ENCODE measurements at places on chromosomes 5 and 9. TPM values are rescaled to one million over a fixed set of nuclear protein-coding genes. Genes with fewer than 3 reads are reported as not detected.

GRCh38 chr5:178203670-178204181, 607 bp upstream of the HNRNPAB start:
- no peak for DNase-seq

DNA sequence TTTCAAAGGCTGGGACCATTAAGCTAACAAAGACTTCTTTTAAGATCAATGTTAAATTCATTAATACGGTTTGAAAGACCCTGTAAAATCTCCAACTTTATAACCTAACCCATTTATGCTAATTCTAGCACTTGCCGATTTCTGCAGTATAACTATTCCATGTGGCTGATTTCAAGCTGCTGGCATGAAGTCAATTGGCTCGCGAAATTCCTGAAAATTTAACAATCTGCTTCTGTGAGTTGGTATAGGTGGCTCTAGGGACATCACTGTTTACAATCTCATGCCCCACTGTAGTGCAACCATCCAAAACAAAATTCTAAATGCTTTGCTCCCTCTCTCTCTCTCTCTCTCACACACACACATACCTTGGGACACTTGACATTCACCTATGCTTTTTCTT, 70.2 kb downstream of the LPAR1 start:
- no peak for DNase-seq

DNA sequence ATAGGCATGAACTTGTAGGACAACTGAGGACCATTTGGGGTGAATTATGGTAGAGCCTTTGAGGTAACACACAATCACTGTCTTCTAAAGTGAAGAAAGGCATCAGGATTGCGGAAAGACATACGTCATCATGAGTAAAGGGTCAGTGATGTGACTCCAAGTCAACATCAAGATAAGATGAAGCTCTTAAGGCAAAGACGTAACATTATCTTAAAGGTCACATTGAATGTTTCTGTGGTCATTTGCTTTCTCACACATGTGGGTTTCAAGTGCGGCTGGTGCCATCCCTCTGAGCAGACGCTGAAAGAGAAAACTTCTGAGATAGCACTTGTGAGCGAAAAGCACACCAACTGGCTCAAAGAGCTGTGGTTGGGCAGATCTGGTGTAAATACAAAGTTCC, 63.3 kb upstream of the GRAMD2B start:
- DNase-seq: no peak

GRCh38 chr5:159576902-159577301, 246.6 kb upstream of the IL12B start:
- DNase-seq: no peak

DNA sequence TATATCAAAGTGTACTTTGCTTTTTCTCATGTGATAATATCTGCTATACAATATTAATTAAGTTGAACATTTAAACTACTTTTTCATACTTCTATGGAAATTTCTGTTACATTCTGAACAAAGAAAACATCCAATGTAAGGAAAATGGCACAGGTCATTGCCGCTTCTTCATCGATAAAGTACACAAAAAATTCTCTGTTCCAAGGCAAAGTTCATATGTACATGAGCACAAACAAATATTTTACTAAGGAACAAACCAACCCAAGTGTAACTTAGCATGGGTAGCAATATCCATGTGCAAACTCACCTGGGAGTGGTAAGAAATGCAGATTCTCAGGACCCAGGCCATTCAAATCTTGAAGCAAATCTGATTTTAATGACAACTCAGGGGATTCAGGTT, 139.8 kb downstream of the TMEM161B start:
- DNase-seq: no peak

DNA sequence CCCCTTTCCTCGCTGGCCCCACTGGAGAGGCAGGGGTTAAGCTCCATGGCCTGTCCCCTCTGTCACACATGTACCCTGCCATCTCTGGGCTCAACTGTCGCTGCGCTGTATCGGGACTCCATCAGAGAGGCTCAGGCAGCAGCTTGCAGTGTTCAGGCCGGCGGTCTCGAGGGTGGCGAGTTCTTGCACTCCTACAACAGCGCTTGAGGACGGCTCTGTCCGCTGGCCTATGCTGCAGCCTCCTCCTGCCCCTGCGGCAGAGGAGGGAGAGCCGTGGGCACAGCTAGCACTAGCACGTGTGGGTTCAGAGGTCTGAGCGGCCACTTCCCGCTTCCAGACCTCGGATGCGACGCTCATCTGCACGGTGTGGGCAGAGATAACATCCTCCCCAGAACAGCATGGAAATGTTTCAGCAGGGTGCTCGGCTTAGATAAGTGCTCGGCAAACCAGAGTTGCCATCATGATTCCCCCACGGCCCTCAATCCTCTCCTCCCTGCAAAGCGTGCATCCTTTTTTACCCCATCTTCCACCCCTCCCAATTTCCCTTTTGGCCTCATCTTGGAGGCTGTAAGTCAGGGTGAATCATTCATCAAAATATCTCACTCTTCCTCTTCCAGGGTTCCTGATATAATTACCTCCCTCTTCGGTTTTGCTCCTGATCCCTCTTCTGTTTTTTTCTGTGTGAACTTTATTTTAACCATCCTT, 41.9 kb upstream of the FUBP3 start:
- no peak for DNase-seq

DNA sequence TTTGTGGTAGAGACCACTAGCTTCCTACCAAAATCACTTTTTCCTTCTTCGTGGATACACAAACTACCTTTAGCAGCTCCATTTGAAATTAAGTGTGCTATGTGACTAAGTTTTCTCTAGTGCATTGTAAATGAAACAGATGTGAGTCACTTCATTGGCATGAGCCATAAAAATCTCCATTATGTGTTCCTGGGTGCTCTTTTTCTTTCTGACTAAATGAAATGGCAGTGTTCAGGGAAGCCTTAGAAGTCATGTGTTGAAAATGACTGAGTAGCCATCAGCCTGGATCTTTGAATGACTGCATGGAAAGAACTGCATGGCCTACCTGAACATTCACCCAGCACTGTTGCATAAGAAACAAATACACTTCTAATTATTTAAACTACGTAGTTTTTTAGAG, 107.9 kb downstream of the NDUFAF2 start:
- DNase-seq: no peak

DNA sequence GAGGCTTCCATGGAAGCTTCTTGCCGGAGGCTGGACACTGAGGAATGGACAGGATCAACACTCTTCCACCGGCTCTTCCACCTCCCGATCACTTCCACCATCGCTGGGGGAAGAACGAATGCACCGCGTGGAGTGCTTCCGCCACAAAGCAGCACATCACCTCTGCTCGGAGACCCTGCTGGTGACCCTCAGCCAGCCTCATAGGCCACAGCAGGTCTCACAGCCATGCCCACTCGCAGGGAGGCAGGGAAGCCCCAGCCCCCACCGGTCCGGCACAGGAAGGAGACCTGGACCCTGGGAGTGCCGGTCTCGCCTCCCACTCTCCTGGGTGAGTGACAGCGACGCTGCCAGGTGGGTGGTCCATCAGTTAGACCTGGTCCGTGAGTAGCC, 4.7 kb downstream of the MRPL36 start:
- no peak for DNase-seq

PCDHA11 gene
- total RNA-seq: not detected

NR5A1 gene
- total RNA-seq: not detected

SLC27A6 gene
- total RNA-seq: not detected

Measured in CD8-positive, alpha-beta T cell (primary cell).